ENCODE measurements at places on chromosomes 5 and 9.

- DNase-seq = no peak
These were observed 11.0 kb downstream of the QSOX2 start for GRCh38 chr9:136234597-136234996.

DNA sequence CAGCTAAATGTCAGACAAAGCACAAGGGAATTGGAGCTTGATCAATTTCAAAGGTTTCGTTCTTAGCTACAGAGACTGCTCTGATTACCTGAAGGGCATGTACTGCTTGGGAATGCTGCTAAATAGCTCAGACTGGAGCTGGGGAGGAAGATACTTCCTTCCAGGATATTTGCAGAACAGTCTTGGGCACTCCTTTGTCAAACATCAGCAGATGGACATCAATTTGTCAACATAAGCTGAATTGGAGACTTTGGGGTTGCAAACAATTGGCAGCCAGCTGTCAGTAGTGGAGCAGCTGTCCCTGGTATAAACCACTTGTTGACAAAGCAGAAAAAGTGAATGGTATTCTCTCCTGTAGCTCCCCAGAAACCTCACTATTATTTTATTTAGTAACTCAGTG is 182.0 kb downstream of the CCDC192 start:
- no peak for DNase-seq

DNA sequence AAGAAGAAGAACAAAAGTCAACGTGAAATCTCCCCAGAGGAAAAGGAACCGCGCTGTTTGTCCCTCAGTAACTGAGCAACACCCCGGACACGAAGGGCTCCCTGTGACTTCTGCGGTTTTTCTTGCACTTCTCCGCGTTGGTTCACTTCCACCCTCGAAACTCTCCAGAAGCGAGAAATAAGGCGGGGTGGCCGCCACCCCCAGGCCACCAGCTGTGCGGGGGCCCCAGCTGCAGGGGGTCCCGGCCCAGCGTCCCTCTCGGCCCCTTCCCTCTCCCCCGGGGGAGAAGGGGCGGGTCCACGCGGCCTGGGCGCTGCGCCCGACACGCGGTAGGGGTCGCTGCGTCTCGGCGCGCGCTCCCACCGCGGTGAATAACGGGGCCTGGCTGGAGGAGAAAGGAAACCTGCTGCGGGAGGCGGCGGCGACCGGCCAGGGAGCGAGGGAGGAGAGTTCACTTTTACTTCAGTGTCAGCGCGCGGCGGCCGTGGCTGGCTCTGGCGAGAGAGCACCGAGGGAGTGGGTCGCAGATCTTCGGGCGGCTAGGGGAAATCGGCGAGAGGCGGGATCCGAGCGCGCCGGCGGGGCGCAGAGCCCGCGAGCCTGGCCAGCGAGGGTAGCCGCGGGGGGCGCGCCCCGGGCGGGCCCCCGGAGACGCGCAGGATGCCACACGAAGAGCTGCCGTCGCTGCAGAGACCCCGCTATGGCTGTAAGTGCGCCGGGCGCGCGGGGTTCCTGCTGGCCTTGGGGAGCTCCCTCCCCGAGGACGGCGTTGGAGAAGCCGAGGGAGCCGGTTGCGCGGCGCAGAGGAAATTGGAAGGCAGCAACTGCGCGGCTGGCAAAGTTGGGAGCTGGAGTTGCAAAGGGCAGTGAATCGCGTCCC is at the start of gene IQGAP2:
IQGAP2 (plus strand) TSS at position 400 of the 880 bp plus-strand sequence; CDS start at position 661, 261 bp downstream.
- peak; percentile 97 for DNase-seq

GRCh38 chr9:27168951-27169350 is 59.9 kb downstream of the TEK start:
- no peak for DNase-seq

GRCh38 chr5:145340099-145340498 is 495.0 kb downstream of the PRELID2 start:
- no peak for DNase-seq

DNA sequence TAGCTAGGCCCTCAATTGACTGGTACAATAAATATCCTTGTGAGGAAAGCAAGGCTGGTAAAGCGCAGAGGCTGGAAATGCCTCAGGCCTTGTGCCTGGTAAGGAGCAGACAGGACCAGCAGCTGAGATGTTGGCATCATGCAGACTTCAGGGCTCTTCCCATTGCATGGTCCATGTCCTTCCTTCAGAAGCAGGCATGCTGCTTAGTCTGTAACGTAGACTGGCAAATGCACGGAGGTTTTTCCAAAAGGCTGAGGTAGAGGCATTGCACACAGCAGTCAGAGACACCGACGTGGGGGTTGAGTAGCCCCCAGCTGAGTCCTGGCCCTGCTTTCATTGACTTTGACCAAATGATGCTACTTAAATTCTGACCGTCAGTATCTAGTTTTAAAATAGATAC is 87.1 kb downstream of the ADRB2 start:
- no peak for DNase-seq

DNA sequence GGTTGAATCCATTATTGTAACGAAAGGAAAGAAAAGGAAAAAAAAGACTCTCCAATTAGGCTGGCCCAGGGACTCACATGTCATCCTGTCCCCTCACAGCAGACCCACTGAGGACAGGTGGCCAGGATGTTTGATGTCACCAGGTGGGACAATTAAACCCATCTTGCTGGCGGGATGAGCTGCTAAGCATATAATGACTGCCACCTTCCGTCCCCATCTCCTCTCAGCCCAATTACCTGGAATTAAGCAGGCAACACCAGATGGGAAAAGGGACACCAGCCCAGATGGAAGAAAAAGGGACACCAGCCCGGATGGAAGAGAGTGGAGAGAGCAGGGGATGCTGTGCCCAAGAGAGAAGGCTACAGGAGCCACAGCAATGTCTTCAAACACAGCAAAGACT is 116.6 kb upstream of the SARDH start:
- no peak for DNase-seq

- no peak for DNase-seq
These were observed 96.5 kb downstream of the PBX3 start for GRCh38 chr9:125843646-125844045.

DNA sequence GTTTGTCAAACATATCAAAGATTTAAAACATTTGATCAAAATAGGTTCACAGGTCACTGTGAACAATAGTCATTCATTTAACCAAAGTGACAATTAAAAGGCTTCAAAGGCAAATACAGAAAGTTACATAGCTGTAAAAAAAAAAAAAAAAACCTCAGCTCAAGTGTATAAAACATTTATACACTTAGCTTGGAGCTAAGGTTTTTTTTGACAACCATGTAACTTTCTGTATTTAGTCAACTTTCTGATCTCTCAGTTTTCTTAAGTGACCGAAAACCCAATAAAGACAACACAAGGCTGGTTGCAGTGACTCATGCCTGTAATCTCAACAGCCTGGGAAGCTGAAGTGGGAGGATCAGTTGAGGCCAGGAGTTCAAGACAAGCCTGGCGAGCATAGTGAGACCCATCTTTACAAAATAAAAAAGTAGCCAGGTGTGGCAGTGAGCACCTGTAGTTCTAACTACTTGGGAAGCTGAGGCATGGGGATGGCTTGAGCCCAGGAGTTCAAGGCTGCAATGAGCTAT is 16.4 kb upstream of the UBTD2 start:
- no peak for DNase-seq

DNA sequence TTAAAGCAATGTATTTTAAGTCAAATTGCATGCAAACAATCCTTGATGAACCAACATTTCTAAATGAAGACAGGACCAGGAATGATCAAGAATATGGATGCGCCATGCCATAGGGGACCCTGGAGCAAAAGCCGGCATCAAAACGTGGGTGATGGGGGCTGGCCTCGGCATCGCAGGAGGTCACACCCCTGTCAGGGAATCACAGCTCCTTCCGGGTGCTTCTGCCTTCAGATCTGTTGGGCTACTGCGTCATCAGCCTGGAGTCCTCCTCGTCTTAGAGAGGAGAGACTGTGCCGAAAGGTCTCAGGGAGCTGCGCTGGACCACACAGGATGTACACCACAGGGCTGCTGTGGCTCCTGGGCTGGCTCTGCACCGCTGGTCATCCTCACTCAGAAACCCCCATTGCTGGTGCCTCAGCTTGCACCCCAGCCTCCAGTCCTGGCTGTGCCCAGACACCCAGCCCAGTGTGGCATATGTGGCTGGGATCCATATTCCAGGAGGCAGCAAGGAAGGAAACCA is 152.9 kb upstream of the PPP1R26 start:
- DNase-seq = no peak

DNA sequence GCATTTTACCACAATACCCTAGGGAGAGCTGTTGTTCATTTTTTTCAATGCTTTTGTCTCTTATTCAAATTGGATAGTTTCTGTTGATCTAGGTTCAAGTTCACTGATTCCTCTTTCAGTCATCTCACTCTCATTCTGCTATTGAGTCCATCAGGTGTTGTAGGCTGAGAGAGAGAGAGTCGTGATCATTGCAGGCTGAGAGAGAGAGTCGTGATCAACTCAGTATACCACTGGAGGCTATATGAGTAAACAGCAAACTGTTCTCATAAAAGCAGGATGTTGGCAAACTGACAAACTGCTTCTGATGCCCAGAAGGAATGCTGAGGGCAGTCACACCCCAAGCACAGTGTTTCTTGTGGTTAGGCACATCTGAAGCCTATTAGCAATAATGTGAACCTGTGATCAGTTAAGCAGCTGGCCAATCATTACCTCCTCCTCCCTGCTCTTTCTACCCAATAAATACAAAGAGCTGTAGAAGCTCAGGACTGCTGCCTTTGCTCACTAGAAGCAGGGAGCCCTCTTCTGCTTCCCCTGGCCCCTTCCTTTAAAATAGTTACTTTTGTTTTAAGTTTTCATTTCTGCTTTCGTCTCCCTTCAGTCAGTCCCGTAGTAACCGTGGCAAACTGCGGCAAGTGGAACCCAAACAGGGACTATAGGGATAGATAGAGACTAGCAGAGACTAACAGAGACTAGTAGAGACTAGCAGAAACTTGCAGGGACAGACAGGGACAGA is 476.1 kb upstream of the ACO1 start:
- no peak for DNase-seq

DNA sequence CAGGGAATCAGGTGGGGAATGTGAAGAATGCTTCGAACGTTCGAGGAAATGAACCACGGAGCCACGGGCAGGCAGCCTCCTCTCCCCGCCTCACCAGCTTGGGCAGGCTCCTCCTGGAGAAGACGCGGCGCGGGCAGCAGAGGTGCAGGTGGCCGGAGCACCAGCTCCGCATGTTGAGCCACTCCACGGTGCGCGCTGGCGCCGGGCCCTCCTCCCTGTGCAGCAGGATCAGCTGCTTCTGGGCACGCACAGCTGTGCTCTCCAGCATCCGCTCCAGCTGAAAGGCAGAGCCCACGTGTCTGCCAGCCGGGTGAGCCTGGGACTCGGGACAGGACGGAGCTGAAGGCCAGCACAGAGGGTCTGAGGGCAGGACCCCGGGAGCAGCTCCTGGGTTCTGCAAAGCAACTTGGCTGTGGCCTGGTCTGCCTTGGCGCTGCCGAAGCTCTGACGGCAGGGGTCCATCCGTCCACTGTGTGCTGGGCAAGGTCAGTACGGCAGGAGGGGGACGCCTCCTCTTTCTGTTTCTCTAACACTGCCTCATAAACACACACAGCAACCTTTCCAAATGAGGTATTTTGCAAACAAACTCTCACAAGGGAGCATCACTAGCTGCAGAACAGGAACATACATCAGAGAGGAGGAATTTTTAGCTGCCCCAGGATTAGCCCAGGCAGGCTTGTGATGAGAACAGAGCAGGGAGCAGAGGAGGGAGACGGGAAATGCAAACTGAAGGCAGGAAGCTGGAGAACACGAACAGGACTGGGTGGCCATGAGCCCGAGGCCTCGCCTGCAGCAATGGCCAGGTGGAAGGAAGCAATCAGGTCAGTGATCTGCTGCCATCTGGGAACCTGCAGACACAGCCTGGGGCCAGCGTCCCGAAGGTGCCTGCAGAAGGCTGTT is 20.1 kb upstream of the NSMF start:
- DNase-seq = no peak

DNA sequence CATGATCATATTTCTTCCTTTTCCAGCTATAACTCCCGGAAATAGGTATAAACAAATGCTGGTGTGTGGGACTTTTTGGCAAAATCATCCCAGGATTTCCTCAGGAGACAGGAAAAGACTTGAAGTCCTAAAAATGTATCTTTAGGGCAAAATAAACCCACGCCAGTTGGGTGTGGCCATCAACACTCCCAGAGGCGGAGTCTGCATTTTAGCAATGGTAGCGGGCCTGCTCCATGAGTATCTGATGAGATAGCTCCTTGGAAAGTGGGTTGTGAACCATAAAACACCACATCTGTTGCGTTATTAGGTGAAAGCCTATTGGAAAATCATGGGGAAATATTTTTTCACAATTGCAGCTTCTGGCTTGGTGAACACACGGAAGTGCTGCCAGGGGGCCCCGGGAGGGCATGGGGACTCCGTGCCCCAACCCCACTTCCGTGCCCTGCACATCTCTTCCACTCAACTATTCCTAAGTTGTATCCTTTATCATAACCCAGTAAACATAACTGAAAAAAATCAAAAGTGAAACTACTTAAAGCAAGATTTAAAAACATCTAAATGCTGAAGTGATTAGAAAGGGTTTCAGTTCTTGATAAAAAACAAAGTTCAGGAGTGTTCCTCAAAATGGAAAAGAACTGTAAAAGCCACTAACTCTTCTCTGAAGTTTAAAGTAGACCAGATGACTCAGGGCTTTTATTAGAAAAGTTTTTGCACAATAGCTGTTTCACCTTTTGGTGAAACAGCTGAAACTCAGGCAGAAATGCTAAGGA is 111.2 kb downstream of the LRRC70 start:
- peak; percentile 47 for DNase-seq

GRCh38 chr5:157252711-157253465 is 13.0 kb upstream of the CYFIP2 start:
- peak; percentile 74 for DNase-seq

GRCh38 chr9:70121818-70122436 is 78.3 kb downstream of the MAMDC2 start:
- DNase-seq = no peak

- DNase-seq = no peak
These were observed 49.2 kb upstream of the FBXL17 start for GRCh38 chr5:108430931-108431608.

DNA sequence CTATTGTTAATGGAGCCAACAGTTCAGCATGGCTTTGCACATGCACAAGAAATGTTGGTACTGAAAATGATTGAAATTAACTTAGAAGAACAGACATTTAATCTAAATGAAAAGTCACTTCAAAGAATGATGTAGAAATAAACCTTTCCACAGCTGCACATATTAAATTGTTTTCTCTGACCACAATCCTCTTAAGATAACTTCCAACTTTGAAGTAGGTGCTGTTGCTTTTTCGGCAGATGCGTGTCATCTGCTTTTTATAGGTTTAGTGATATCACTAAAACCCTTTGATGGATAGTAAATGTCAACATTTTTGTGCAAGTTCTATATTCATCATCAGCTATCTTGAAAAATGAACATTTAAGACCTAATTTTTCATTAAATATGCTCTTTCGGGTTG is 25.3 kb upstream of the SLC1A3 start:
- DNase-seq = no peak

GRCh38 chr5:158154226-158155005 is 295.5 kb upstream of the CLINT1 start:
- DNase-seq = no peak

Data from common myeloid progenitor, CD34-positive (primary cell).